Stimulated activated CD8-positive, alpha-beta memory T cell treated with anti-CD3 and anti-CD28 coated beads, Interleukin-2, amount 100 ng/mL, for 1 hour (primary cell): ENCODE measurements at places on chromosomes 16 and 17.

DNA sequence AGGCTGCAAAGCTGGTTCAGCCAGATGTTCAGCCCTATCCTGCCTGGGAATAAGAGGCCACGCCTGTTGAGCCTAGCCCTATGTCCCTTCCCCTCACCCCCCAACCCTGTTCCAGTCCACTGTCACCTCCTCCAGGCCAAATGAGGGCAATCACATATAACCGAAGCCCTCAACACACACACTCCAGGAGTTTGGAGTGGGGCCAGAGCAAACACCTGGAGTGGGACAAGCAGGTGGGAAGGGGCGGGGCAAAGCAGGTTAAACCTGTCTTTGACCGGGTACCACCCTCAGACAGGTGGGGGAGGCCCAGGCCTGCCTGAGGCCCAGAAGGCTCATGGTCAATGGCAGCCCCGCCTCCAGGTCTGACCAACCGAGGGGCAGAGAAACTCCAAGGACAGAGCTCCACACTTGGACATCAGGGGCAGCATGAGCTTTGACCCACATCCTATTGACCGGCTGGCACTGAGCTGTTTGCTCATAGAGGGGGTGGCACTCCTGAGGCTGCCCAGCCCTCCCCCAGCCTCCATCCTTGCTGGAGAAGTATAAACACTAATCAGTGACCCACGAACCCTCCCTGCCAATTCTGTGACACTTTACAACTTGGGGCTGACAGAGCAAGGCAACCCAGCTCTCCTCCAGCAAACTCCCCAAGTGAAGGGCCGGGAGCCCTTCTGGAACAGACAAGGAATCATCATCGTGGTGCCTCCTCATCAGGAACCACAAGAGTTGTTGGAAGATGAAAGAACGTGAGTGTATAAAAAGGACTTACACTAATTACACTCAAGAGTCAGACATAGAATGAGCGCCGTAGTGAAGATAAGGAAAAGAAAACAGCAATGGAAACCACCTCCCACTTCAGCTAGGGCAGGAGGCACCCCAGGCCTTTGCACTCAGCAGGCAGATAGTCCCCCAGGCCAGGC is 1.5 kb downstream of the ESRP2 start:
- no peak for DNase-seq

DNA sequence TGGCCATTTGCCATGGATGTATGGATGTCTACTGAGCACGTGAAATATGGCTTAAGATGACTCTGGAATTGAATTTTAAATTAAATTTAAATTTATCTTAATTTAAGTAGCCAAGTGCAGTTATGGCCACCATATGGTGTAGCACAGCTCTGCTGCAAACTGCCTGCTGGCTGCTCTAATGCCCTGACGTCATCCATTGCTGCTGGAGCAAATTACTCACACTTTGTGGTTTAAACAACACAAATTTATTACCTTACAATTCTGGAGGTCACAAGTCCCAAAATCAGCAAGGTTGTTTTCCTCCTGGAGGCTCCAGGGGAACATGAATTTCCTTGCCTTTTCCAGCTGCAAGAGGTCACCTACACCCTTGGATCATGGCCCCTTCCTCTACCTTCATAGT is 679.3 kb upstream of the EEF2KMT start:
- no peak for DNase-seq

GRCh38 chr16:13245713-13246377 is 344.4 kb downstream of the SHISA9 start:
- DNase-seq: no peak

DNA sequence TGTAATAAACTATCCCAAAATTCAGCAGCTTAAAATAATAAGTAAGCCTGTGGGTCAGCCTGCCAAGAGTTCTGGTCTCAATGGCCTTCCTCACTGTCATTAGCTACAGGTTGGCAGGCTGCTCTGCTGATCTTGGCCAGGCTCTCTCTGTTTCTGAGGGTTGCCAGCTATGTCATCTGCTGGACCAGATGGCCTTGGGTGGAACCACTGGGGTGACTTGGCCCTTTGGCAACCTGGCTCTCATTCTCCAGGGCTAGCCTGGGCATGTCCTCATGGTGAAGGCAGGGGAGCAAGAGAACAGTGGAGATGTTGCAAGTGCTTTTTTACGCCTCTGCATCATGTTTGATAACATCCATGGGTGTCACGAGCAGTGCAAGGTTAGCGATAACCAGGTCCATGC is 13.9 kb downstream of the ITGAM start:
- no peak for DNase-seq

GRCh38 chr17:22718689-22719088 is 1026.4 kb downstream of the KCNJ18 start:
- no peak for DNase-seq
